ENCODE measurements at places on chromosomes 2 and 18.
A peak's percentile ranks its signal among the peaks of the same experiment; 100 is the strongest.

GRCh38 chr2:9434489-9434888 is 11.0 kb downstream of the CPSF3 start:
- no peak for DNase-seq

GRCh38 chr18:75215663-75216062 is 5.1 kb downstream of the TSHZ1 start:
- DNase-seq: no peak

GRCh38 chr2:231037731-231038482 is 584 bp downstream of the C2orf72 start:
- no peak for DNase-seq

GRCh38 chr2:66456183-66457041 is 21.5 kb downstream of the MEIS1 start:
- no peak for DNase-seq

- DNase-seq: no peak
These were observed 64.5 kb upstream of the ZCCHC2 start for GRCh38 chr18:62458346-62458745.

GRCh38 chr2:120991441-120991840 is 255.8 kb downstream of the GLI2 start:
- no peak for DNase-seq

DNA sequence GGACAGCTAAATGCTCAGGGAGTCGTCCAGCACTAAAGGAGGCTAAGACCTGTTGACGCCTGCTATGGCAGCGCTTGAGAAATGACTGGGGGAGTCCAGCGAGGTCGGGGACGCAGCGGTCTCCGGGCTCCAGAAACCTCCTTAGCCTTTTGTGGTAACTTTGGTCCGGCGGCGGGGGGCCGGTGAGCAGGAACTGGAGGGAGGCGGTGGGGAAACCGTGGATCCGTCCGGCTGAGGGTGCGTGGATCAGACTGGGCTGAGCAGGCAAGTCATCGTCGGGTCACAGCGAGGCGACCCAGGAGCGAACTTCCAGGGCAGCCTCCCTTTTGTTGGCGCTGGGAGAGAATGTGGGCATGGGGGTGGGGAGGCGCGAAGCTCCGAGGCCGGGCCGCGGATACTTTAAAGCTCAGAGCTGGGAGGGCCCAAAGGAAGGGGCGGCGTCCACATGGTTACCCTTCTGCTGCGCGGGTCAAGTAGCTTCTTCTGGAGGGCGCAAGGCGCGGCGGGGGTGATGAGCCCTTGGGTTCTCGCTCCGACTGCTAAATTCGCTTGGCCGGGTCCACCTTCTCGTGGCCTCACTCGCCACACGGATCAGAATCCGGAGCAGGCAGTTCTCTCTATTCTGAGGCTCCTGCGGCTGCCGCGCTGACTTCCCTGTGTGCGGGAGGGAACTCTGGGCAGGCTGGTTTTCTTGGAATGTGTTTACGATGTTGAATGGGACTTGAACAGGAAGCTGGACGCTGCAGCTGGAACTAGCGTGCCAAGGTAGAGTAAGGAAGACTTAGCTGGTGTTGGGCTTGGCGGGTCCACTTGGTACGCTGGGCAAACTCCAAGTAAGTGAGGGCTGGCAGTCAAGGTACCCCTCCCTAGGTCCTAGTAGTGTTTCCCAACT is 920 bp downstream of the GULP1 start:
- peak; percentile 86 for DNase-seq

- DNase-seq: no peak
These were observed 137.9 kb upstream of the VRK2 start for GRCh38 chr2:57908736-57909161.

DNA sequence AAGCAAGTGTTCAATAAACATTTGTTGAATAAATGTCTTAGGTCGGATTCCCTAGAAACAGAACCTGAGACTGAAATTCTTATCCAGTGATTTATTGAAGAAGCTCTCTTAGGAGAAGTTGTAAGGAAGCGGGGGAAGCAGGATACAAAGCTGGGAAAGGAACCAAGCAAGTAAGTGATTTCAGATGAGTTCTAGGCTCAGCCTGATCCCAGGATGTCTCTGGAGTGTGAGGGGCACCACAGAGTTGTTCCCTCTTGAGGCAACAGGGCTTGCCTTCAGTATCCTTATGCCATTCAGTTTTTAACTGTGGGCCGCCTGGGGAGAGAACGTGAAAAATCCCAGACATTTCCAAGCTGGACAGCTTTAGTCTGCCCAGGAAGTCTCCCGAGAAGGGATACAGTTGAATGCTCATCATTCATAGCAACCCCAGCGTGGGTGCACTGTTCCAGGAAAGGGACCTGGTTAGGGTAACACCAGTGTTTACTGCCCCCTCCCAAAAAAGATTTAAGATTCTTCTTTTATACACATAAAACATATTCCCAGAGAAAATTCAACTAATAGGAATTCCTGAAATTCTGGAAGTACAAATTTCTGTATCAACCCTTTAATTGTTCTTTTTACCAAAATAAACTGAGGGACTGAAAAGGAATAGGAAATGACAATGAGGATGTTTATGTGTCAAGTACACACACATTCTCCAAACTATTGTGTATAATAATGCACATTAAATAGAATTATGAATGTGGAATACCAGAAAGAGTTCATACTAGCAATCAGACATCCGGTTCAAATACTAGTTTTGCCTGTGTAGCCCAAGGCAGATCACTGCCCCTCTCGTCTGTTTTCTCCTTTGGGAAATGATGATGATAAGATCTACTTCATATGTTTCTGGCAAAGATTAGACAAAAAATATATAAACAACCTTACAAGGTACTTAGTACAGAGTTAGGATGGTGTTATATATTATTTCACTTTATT is 592.1 kb upstream of the CDH2 start:
- no peak for DNase-seq
